ENCODE measurements at places on chromosomes 11 and 22. TPM values are rescaled to one million over a fixed set of nuclear protein-coding genes. Genes with fewer than 3 reads are reported as not detected.

DNA sequence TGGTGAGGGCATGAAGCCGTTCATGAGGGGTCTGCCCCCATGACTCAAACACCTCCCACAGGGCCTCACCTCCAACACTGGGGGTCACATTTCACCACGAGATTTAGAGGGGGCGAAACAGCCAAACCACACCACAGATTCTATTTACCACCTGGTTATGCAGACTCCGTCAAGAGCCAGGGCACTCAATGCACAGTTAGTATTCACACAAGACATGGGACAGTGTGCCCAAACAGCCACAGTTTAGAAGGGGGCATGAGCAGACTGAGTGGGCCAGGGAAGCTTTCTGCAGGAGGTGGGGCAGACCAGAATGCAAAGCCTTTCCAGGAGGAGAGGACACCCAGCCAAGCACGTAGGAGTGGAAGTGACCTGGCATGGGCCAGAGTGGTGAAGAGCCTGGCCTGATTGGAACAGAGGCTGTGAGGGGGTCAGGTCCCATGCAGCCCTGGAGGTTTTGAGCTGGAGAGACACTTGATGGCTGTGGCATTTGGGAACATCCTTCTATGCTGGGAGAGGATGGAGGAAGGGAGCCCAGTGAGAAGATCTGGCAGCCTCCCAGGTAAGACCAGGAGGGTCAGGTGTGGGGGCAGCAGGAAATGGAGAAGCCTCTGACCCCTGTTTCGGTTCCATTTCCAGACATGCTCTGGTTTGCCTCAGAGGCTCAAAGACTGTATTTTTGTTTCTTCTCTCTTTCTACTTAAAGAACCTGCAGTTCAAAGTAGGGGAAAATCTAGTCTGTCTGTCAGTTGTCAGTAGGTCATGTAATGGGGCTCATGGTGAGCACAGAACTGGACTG is 199.1 kb upstream of the NCAM1 start:
- no peak overlapping the region for H3K27ac ChIP-seq
- H3K4me3 ChIP-seq = no peak overlapping the region
- no peak for DNase-seq
- H3K27me3 ChIP-seq = peaks cover 6% of the 10 kb centered on the region
- H3K4me1 ChIP-seq = no peaks in the 10 kb centered on the region

The MPPED1 gene
- not detected for total RNA-seq

The FOLR2 gene
- total RNA-seq = not detected

The F2 gene
- total RNA-seq = not detected

GRCh38 chr11:103907548-103908455 is 128.6 kb upstream of the DDI1 start:
- H3K27ac ChIP-seq = no peak overlapping the region
- no peaks in the 10 kb centered on the region for H3K27me3 ChIP-seq
- no peaks in the 10 kb centered on the region for H3K36me3 ChIP-seq
- no peak overlapping the region for H3K4me3 ChIP-seq

GRCh38 chr11:35365961-35366360 is 53.4 kb downstream of the SLC1A2 start:
- H3K27me3 ChIP-seq = no peaks in the 10 kb centered on the region
- H3K4me3 ChIP-seq = no peak overlapping the region
- H3K27ac ChIP-seq = no peak overlapping the region
- DNase-seq = no peak

The MUC6 gene
- not detected for total RNA-seq

GRCh38 chr11:65868076-65868667 is 4.4 kb downstream of the EFEMP2 start:
- no peak overlapping the region for H3K27ac ChIP-seq
- H3K36me3 ChIP-seq = peaks cover 33% of the 10 kb centered on the region
- DNase-seq = peak; percentile 52
- no peak overlapping the region for H3K4me3 ChIP-seq

- H3K4me3 ChIP-seq = no peak overlapping the region
- no peak for DNase-seq
- H3K36me3 ChIP-seq = peaks cover 39% of the 10 kb centered on the region
- no peaks in the 10 kb centered on the region for H3K27me3 ChIP-seq
- H3K27ac ChIP-seq = no peak overlapping the region
Measured at GRCh38 chr11:43732225-43732624, 51.7 kb downstream of the HSD17B12 start.

Data from activated CD4-positive, alpha-beta T cell treated with anti-CD3 and anti-CD28 coated beads for 36 hours (primary cell).